ELF-1 (cell line): ENCODE measurements at places on chromosomes 11 and 22.

DNA sequence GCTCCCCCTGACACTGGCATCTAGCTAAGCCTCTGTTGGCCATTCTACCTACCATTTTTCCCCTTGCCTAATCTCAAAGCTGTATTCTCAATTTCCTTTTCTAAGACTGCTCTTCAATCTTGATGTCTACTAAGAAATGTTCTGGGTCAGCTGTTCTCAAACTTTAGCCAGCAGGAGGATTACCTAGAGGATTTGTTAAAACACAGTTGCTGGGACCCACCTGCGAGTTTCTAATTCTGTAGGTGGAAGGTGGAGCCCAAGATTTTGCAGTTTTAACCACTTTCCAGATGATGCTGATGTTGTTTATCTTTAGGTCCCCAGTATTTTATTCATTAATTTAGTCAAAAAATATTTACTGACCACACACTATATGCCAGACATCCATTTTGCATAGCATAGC, 9.3 kb upstream of the ARHGAP42 start:
- DNase-seq, result no peak

- DNase-seq, result no peak
Observed at GRCh38 chr11:90668502-90668901, 445.7 kb upstream of the CHORDC1 start.

DNA sequence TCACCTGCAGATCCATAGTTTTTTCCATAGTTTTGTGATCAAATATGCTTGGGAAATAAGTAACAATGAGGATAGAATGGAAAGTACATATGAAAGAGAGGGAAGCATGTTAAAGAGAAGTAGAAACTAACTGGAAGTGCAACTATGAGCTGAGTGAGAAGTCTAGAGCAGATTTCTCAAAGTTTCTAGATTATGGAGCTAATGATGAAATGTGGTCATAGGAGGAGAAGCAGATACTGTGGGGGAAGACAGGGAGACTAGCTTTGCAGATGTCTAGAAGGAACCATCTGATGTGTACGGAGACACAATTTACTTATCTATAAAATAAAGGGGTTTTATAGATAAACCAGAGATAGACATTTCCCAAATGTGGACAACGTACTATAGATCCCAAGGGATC, 37.1 kb downstream of the RELT start:
- no peak for DNase-seq

DNA sequence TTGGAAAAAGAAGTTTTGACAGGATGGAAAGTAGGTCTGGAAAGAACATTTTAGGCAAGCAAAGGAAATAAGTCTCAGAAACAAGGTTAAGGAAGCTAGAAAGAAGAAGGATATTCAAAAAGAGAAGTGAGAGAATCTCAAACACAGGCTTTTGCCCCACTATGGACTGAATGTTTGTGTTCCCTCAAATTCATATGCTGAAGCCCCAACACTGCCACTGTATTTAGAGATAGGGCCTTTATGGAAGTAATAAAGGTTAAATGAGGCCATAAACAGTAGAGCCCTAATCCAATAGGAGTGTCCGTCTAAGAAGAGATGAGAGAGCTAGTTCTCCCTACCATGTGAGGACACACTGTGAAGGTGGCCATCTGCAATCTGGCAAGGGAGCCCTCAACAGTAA, 20.6 kb upstream of the RPS13 start:
- no peak for DNase-seq

DNA sequence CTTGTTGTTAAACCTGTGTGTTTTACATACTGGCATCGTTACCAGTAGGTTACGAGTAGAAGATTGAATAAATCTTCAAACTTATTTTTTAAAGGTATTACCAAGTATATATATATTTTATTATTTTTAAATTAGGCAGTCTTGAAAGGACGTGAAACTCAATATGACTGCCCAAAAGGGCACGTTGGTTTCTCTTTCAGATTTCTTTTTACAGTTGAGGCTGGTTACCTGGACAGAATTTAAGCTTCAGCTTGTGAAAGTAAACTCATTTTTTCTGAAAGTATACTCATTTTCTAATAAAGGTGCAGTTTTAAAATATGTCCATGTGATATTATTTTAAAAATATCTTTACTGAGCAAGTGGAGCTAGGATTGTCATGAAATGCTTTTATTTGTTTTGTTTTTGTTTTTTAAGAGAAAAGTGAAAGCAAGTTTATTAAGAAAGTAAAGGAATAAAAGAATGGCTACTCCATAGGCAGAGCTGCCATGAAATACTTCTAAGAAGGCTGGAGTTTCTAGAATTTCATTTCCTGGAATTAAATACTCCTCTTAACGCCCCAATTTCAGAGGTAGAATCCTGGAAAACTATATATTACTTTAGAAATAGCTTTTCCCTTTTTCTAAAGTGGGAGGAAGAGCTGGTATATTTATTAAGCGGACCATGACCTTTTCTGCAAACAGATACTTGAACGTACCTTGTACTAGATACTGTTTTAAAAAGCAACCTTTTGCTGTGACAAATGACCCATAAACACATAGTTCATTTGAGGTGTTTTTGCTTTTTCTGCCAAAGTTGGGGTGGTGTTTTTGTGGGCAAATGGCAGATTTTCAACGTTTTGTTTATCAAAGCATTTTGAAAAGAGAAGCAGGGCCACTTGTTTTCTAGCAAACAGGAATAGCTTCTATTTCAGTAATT, 1.9 kb downstream of the FBXO7 start:
- no peak for DNase-seq

- DNase-seq, result no peak
Observed at GRCh38 chr11:28976801-28977145, 868.6 kb downstream of the METTL15 start.

DNA sequence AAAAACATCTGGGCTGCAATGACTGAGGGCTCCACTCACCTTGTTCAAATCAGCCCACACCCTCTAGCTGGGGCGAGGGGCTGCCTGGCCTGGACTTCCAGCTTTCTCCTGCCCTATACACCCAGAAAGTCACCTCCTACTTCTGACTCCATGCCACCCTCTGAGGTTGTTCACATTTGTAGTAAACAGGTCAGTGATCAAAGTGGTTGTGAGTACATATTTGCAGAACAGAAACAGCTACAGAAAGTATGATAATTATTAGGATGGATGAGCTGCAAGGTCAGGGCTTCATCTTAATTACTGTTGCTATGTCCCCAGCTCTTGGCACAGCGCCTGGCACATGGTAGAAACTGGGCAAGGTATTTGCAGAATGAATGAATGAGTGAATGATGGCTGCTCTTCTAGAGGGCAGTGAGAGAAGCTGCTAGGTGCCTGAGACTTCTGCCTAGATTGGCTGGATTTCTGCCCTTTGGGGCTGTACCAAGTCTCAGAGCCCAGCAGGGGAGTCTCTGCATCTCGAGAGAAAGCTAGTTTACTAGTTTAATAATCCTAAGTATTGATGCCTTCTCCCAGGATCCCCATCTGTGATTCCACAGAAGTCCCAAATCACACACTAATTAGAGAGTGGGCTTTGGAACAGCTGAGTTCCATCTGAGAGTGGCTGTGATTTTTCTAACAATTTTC, 36.0 kb downstream of the SYT13 start:
- DNase-seq, result no peak

GRCh38 chr11:118304227-118304567, 333 bp upstream of the CD3E start:
- no peak for DNase-seq
